Smooth muscle cell of trachea (primary cell): ENCODE measurements at places on chromosomes 6 and 20. TPM values are rescaled to one million over a fixed set of nuclear protein-coding genes. Genes with fewer than 3 reads are reported as not detected.

Gene JPH2
- total RNA-seq: under 0.01 and 0.50 TPM in 2 replicates

Gene SLC22A2
- not detected in 2 replicates for total RNA-seq

Gene NOP56
- 98.0 and 121 TPM in 2 replicates for total RNA-seq

Gene LCA5
- 4.8 and 8.3 TPM in 2 replicates for total RNA-seq

Gene SYTL3
- total RNA-seq: 4.9 and 7.4 TPM in 2 replicates

Gene XKR7
- total RNA-seq: under 0.01 TPM in 1 of 2 replicates, not detected in the other

Gene RFX6
- total RNA-seq: not detected in 2 replicates

Gene GSTA3
- total RNA-seq: not detected in 2 replicates

Gene OOEP
- 0.29 TPM in 1 of 2 replicates, not detected in the other for total RNA-seq

Gene MAFB
- 1.0 and 3.3 TPM in 2 replicates for total RNA-seq

Gene HM13
- total RNA-seq: 65.9 and 83.9 TPM in 2 replicates

Gene TMEM30A
- 172 and 185 TPM in 2 replicates for total RNA-seq

Gene TSPO2
- not detected in 2 replicates for total RNA-seq

Gene ULBP2
- 0.99 and 2.5 TPM in 2 replicates for total RNA-seq

Gene JAG1
- total RNA-seq: 34.9 and 79.1 TPM in 2 replicates

Gene PEX7
- total RNA-seq: 12.7 and 18.2 TPM in 2 replicates

Gene HMGN3
- total RNA-seq: 23.5 and 53.5 TPM in 2 replicates

Gene BIRC7
- total RNA-seq: 0.17 TPM in 1 of 2 replicates, not detected in the other

Gene BTBD9
- 15.2 and 19.3 TPM in 2 replicates for total RNA-seq

Gene TENT5A
- total RNA-seq: 27.2 and 38.9 TPM in 2 replicates

Gene PI3
- total RNA-seq: not detected in 2 replicates

Gene PROKR2
- total RNA-seq: not detected in 2 replicates

Gene FKBP5
- total RNA-seq: 6.1 and 12.4 TPM in 2 replicates

Gene LZTS3
- total RNA-seq: 4.5 and 10.4 TPM in 2 replicates

Gene TLDC2
- 0.15 TPM in 1 of 2 replicates, not detected in the other for total RNA-seq

Gene SLC2A4RG
- total RNA-seq: 39.1 and 85.3 TPM in 2 replicates

Gene LY6G6D
- not detected in 2 replicates for total RNA-seq

Gene NHLRC1
- total RNA-seq: 4.7 and 5.6 TPM in 2 replicates
